ENCODE measurements at places on chromosomes 2 and 18.

DNA sequence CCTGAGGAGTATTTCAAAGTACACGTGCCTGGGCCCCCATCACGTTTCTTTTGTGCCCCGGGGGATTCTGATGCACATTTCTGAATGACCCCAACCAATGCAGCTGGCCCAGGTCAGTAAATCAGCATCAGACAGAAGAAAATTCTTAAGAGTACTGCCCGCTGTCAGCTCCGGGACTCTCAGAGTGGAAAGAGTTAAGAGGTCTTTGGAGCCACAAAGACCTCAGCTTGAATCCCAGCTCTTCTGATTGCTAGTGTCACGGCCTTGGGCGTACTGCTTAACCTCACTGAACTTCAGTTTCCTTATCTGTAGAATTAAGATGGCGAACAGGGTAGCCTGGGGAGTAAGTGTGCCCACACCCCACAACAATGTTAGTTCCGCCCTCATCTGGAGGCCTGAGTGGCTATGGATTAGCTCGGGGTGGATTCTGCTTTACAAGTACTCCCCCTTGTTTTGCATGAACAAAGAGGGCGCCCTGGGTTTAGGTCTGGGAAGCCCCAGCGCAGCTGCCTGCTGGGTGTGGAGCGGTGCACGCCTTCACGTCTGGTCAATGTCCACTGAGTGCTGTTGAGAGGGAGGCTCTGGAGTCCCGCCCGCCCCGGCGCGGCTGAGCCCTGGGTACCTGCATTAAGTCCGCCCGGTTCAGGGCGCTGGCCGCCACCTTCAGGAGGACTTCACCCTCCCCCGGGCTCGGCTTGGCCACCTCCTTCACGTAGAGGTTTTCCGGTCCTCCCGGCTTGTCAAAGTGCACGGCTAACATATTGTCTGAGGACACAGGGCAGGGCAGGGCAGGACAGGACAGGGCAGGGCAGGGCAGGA is 858 bp downstream of the TP53I3 start:
- peak; percentile 80 for DNase-seq

DNA sequence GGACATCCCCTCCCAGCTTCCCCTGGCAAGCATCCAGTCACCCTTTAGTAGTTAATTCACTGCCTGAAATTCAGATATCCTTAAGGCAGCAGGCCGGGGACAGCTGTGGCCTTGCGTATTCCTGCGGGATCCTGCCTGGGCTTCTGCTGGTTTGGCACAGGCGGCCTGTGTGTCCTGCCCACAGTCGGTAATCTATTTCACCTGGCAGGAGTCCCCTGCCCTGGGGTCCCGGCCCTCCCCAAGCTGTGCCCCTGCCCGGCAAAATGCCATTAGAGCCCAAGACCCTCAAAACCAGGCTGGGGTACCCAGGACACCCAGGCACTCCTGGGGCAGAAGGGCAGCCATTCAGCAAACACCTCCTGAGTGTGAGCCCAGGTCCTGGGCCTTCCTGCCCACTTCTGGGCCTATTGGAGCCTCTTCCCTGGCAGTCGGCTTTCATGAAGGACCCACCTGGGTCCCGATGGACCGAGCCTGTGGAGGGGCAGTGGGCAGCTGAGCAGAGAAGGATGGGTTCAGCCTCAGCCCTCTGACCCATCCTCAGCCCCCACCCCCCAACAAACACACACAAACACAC is 11.6 kb downstream of the CROCC2 start:
- DNase-seq, result no peak

DNA sequence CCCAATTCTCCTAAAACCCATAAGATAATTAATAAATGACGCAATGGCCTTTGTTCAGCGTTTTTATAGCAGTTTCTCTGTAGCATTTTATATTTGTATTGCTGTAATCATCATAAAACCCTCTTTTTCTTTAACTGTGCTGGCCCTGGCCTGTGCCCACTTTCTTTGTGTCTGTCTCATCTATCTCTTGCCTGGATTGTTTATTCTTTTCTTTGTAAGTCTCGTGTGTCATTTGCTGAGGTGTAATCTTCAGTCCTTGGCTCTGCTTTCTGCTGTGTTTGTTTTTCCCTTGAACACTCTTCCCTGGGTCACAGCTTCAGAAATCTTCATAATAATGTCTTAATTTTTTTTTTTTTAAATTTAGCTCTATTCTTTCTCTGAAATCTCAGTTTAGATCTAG is 525.8 kb upstream of the LINC00305 start:
- DNase-seq, result no peak

DNA sequence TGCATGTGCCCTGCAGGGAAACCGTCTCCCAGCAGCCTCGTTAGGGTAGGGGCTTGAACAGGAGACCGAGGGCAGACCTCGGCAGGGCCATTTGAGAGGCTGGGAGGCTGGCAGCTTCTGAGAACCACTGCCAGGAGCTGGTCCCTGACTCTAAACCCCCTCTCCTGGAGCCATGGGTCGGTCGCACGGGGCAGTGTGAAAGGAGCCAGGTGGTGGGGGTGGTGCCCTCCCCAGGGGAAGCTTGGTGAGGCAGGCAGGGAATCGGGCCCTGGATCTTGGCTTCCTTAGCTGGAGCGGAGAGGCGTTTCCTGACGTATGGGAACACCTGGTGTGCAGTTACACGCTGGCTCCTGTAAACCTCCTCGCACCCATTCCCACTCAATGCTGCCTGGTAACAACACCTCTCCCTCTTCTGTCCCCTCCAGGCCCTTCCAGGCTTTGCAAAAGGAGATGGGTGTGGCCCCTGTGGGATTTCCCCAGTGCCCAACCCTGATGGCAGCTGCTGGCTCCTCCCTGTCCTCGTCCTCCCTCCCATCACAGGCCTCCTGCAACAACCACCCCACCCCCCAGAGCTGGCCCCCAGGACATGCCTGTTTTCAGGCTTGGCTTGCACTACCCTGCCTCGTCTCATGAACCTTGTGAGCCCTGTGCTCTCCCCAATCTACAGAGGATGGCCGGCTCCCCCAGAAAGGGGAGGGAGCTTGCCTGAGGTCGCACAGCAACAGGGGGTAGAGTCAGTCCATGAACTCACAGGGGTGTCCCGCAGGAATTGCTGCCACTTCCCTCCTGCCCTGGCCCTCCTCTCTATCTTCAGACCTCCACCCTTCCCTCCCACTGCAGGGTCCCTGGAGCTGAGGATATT is 24.4 kb downstream of the ADRA2B start:
- DNase-seq, result no peak

- DNase-seq, result peak; percentile 30
These were observed 26.5 kb upstream of the C2orf74 start for GRCh38 chr2:61135510-61135909.

GRCh38 chr2:234038076-234038802 is 12.3 kb upstream of the SPP2 start:
- no peak for DNase-seq

DNA sequence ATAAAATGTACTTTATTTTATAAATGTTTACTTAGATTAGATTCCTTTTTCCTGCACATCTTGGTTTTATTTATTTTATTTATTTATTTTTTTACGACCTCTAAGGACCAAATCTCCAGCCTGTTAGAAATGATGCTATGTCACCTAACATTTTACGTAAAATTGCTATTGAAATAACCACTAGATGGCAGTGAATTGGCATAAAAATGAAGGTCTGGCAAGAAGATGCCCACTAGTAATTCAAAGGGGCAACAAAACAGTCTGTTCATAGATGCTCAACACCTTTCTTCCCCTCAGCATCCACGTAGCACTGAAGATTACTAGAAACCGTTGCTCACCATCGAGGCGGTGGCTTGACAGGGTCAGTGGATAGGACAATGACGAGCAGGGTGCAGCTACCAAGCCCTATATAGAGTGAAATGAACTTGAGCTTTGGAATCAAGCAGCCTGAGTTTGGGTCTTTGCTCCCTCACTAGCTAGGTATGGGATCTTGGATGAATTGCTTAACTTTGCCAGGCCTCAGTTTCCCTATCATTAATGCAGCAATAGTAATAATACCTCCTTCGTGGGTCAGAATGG is 128.7 kb upstream of the L3MBTL4 start:
- DNase-seq, result peak; percentile 45

DNA sequence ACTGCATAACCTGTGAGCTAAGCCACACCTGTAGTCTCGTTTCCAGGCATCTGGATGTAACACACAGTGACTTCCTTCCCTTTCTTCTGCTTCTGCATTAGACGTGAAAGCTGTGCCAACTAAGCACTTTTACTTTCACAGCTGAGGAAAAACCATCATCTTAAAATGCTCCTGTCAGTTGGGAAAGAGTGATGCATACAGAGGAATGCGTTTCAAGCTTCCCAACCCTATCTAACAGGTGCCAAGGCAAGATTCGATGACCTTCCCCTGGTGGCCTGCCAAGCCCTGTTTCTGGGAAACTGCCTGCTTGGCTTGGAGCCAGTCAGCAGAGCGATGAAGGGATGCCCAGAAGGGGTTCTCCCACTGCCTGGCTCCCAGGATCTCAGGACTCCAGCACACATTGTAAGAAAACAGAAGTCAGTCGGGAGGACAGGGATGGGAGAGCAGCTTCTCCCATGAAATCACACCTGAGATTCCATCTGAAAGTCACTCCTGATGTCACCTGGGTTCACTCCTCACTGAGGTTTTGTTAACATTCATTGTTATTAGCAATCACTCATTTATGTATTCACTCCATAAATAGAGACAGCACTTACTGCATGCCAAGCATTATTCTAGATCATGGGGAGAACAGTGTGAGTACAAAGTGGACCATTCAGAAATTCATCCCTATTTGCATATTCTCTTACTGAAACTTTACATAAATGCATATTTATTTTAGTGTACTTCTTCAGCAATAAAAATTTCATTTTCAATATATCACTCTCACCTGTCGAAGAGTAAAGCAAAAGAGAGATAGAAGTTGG is 64.1 kb downstream of the DTNA start:
- peak; percentile 91 for DNase-seq

GRCh38 chr2:3287896-3288295 is 89.7 kb downstream of the EIPR1 start:
- no peak for DNase-seq

DNA sequence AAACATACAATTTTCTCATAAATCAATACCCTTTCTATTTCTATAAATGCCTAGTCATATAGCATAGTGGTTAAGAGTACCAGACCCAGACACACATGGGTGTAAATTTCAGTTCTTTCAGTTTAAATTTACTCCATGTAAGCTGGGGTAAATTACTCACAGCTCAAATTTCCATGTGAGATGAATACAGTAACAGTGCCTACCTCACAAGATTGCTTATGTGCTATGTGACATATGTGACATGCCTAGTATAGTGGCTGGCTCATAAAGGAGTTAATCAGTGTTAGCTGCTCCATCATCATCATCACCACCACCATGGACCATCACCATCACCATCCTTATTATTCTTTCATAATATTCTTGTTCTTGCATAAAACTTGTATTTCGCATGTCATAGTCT is 61.6 kb upstream of the CD302 start:
- no peak for DNase-seq

DNA sequence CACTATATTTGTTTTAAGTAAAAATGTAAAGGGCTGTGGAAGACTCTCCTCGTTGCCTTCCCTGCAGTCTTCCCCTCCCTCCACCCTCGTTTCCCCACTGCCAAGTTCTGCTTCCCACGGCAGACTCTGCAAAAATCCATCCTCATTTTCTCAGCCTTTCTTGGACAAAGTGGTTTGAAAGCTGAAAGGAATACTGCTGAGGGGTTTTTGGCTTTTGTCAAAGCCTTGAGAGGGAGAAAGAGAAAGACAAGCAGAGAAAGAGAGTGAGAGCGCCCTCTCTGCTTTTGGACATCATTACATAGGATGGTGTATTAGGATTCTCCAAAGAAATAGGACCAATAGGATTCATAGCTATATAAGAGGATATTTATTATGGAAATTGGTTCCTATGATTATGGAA is 455.9 kb upstream of the SOX11 start:
- DNase-seq, result no peak

DNA sequence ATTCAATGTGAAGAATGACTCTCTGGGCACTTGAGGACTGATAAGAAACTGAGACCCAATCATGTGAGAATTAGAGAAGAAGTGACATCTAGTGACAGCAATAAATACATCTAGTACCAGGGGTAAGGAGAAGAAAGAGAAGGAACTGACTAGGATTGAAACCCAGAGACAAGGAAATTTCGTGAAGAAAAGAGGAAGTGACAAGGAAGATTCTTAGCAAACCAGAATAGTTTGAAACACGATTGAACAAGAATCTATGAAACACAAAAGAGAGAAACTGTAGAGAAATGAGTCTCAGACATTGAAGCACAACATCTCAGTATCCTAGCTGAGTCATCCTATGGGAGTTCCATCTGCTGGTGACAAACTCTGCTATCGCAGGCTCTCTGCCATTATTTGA is 571.9 kb upstream of the PKDCC start:
- DNase-seq, result no peak

GRCh38 chr2:95314964-95315611 is 17.9 kb downstream of the KCNIP3 start:
- DNase-seq, result no peak

DNA sequence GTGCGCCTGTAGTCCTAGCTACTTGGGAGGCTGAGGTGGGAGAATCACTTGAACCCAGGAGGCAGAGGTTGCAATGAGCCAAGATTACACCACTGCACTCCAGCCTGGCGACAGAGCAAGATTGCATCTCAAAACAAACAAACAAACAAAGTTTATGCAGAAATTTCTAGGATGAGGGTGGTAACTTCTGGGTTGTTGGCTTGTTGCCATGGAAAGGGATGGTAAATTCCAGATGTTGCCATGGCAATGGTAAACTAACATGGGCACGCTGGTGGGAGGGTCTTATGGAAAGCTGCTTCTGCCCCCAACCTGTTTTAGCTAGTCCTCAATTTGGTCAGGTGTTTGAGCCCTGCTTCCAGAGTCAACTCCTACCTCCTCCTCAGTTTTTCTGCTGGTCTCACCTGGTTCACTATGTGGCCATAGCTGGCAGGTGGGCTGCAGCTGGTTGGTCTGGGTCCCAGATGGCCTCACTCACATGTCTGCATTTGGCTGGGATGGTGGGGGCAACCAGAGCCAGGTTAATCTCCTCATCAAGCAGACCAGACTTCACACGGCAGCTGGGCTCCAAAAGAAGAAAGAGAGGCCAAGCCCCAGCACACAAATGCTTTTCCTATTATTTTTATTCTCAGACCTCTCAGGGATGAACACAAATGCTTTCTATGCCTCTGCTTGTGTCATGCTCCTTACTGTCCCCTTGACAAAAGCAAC is 26.6 kb upstream of the TEX44 start:
- DNase-seq, result no peak

- no peak for DNase-seq
These were observed 75.1 kb downstream of the AGPS start for GRCh38 chr2:177467646-177468045.

GRCh38 chr2:172230332-172230888 is 127.7 kb upstream of the DLX2 start:
- no peak for DNase-seq

DNA sequence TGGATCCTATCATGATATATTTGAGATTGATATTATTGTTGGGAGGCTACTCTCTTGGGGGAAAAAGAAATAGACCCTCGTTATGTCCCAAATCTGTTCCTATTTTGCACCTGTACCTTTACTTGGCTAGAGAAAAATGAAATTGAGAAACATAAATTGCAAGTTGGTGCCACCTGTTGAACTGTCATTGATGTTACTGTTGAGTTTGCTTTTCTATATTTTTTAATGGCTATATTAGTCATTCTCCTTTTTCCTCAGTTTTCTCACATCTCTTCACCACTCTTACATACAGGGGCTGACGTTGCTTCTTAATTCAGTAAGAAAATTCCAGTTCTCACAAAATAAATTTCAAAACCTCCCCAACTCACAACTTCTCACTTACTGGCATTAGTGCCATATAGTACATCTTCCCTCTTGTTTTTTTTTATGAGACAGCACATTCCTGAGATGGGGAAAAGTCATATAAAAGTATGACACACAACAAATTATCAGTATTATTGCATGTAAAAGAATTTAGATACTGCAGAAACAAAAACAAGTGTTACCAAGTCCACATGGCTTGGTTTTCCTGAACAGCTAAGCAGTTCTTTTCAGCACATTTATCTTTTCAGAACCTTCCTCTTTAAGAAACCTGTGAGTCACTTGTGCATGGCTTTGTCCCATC is 348.3 kb upstream of the DSEL start:
- DNase-seq, result no peak

Measured in NCI-H1105 treated with DMSO at 0.1 percent for 48 hours (cell line).